Stimulated activated CD4-positive, alpha-beta T cell treated with anti-CD3 and anti-CD28 coated beads, TNF-alpha, amount 100 ng/mL, for 48 hours (primary cell): ENCODE measurements at places on chromosomes 2 and 18.

DNA sequence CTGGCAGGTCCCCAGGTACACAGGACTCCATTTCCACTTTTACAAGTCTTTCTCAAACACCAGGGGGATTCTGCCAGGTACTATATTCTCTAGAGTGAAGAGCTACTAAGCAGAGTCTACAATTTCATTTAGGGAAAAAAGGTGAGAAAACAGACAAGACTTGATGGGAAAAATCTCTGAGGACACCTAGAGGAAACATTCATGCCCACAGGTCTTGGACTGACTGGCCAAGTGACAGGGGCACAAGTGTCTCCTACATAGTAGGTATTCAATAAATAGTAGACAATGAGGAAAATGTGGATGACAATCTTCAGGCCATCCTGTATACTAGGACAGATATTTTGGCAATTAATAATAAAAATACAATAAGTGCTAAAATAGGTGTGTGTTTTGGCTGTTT lies 228.6 kb downstream of the CLIP4 start:
- no peak for DNase-seq

DNA sequence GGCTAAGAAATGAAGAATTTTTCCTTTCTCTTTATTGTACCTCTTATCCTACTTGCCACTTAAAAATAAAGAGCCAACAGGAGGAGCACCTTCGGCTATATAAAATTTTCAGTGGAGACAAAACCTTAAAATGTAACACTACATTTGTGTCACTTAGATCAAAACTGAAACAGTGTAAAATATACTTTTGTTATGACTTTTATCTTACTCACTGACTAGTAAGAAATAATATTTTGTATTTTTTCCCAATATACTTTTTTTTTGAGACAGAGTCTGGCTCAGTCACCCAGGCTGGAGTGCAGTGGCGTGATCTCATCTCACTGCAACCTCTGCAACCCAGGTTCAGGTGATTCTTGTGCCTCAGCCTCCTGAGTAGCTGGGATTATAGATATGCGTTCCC lies 28.3 kb downstream of the KCNJ13 start:
- DNase-seq, result no peak

GRCh38 chr2:135694711-135695110 lies 46.9 kb upstream of the UBXN4 start:
- no peak for DNase-seq

DNA sequence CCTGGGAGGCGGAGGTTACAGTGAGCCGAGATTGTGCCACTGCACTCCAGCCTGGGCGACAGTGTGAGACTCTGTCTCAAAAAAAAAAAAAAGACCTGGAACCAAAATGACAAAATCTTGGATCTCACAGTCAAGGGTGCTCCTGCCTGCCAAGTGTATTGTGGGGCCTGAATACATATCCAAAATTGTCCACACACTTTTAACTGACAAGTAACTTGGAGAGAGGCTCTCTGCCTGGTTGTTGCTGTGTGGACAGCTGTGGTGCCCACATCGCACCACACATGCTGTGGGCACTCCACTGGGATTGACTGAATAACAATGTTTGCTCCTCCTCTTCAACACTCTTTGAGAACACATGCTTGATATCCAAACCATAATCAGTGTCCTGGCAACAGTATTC lies 117.6 kb upstream of the REV1 start:
- DNase-seq, result no peak

DNA sequence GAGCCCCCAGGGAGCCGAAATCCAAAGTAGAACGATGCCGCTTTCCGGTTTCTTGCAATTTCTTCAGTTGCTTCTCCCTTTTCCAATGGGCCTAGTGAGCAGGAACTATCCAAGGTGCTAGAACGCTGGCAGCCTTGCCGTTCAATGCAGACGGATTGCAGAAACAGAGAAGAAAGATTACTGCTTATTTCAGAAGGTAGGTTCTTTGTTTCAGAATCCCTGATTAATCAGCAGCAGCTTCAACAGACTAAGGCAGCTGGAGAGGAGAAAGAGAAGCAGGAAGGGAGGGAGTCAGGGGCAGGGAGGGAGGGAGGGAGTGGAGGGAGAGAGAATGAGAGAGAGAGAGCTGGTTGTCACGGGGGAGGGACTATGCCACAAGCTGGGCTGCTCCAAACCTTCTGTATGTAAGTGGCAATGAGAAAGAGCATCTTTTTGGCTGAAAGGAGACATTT lies 576 bp downstream of the NYAP2 start:
- DNase-seq, result peak; percentile 4

GRCh38 chr18:7414459-7414858 lies 152.7 kb upstream of the PTPRM start:
- DNase-seq, result no peak

DNA sequence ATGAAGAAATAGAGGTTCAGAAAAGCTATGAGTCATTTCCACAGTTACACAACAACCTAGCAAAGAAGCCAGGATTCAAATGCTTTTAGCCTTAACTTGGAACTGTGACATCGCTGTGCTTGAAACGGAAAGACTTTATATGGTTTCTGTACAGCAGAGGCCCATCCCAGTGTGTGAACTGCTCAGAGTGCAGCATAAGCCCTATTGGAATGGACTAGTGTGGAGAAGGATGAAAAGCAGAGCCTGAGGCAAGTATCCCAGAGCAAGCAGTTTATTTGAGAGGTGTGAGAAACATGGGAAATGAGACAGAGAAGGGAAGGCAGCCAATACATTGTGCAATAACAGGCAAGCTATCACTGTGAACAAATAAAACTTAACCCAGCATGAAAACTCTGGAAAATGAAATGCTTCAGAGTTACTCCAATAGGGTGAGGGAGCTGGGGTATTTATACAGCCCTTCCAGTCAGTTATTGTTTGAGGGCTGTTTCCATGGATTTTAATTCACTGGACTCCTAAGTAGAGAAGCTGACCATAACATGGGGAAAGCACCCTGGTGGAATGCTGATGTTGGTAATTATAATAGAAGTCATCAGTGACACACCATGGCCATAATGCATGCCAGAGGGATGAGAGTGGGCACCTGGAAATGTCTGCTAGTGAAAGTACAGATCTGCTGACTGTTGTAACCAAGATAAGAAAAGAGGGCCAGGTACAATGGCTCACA lies 254.0 kb upstream of the POU3F3 start:
- no peak for DNase-seq

- DNase-seq, result no peak
Measured at GRCh38 chr18:9790261-9790660, 82.2 kb downstream of the RAB31 start.

DNA sequence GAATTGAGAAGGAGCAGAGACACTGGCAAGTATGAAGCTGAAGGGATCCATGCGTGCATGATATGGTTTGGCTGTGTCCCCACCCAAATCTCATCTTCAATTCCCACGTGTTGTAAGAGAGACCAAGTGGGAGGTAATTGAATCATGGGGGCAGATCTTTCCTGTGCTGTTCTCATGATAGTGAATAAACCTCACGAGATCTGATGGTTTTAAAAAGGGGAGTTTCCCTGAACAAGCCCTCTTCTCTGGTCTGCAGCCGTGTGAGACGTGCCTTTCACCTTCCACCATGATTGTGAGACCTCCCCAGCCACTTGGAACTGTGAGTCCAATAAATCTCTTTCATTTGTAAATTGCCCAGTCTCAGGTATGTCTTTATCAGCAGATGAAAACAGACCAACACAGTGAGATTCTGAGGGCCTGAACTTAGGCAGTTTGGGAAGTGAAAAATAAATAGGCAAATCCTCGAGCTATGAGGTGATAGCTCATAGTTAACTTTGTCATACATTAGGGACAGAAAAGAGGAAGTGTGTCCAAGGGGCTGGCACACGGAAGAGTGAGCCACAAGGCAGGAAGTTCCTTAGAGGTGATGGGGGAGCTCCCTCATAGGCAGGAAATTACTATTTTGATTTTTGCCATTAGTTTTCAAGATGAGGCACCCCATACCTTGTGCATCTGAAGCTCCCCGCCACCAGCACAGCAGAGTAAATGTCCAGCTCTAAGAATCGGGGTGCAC lies 658.8 kb upstream of the ID2 start:
- DNase-seq, result no peak

GRCh38 chr2:201472411-201472810 lies 20.9 kb downstream of the STRADB start:
- no peak for DNase-seq

- no peak for DNase-seq
Measured at GRCh38 chr2:219494952-219495530, 3.6 kb upstream of the GMPPA start.

- no peak for DNase-seq
Measured at GRCh38 chr18:65093346-65093745, 657.5 kb upstream of the CDH7 start.

- no peak for DNase-seq
Measured at GRCh38 chr2:150404147-150404546, 83.3 kb downstream of the RND3 start.

GRCh38 chr2:168457190-168457895 lies 1.3 kb downstream of the CERS6 start:
- no peak for DNase-seq

DNA sequence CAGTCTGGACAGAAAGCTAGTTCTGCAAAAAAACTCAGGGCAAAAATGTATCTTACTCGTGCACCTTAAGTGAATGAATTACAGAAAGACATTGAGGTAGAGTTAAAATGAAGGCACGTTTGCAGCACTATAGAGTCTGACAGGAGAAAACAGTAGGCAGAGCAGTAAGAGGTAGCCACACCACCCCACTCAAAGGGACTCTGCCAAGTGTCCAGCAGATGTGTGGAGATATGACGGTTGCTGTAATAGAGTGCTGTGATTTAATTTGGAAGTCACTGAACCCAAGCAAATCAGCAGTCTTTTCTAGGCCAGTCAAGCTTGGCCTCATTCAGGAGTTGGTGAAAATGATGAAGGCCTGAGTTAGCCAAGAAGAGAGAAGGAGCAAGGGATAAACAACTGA lies 464.4 kb downstream of the PTPRM start:
- DNase-seq, result no peak
